Calu3 (cell line): ENCODE measurements at places on chromosomes 6 and 20. TPM values are rescaled to one million over a fixed set of nuclear protein-coding genes. Genes with fewer than 3 reads are reported as not detected.

- H3K27ac ChIP-seq = no peak overlapping the region
- no peak for DNase-seq
- H3K36me3 ChIP-seq = no peaks in the 10 kb centered on the region
- H3K4me1 ChIP-seq = no peaks in the 10 kb centered on the region
- H3K4me3 ChIP-seq = no peak overlapping the region
- H3K27me3 ChIP-seq = peaks cover 67% of the 10 kb centered on the region
Measured at GRCh38 chr6:167237438-167238145, 53.5 kb upstream of the UNC93A start.

GRCh38 chr6:131060311-131060710, 2.7 kb downstream of the EPB41L2 start:
- peaks cover 43% of the 10 kb centered on the region for H3K36me3 ChIP-seq
- peak overlapping the region; percentile 92 for H3K27ac ChIP-seq
- peak overlapping the region; percentile 85 for H3K4me3 ChIP-seq

DNA sequence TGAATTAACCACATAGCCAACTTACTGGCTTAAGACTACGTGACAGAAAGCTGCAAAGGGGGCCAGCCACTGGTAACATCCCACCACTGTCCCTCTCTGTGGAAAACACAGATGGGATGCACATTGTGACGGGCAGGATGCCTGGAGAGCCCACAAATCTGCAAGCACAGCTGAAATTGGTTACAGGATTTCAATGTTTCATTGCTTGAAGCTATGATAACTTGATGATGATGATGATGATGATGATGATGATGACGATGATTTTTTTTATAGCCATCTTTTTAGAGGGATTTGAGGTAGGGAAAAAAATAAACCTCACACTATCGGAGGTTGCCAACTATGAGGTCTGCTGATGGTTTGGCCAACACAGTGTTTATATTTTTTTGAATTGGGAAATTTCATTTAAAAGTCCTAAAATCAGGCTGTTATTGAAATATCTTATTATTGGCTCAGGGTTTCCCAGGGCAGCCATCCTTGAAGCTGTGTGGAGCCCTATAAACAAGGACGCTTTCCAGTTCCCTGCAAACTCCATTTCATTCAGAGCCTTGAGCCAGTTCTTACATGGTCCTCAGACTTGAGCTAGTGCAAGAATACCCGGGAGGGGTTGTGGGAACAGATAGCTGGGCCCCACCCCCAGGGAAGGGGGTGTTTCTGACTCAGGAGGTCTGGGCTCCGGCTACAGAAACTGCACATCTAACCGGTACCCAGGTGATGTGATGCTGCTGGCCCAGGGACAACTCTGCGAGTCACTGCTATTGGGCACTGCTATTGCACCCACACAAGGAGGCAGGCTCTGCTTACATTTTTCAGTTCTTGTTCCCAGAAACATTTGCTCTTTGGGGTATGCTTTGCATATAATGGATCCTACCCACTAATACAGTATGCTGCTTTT, 27.1 kb downstream of the BCAS1 start:
- no peak overlapping the region for H3K4me3 ChIP-seq
- no peaks in the 10 kb centered on the region for H3K4me1 ChIP-seq
- no peaks in the 10 kb centered on the region for H3K36me3 ChIP-seq
- peaks cover 33% of the 10 kb centered on the region for H3K27me3 ChIP-seq
- no peak overlapping the region for H3K27ac ChIP-seq

GRCh38 chr6:126054258-126054702, 67.9 kb downstream of the TRMT11 start:
- H3K27ac ChIP-seq = no peak overlapping the region
- H3K27me3 ChIP-seq = no peaks in the 10 kb centered on the region
- no peaks in the 10 kb centered on the region for H3K4me1 ChIP-seq
- DNase-seq = no peak
- peaks cover 12% of the 10 kb centered on the region for H3K36me3 ChIP-seq
- no peak overlapping the region for H3K4me3 ChIP-seq

- no peak overlapping the region for H3K4me3 ChIP-seq
- H3K27ac ChIP-seq = no peak overlapping the region
- H3K4me1 ChIP-seq = no peaks in the 10 kb centered on the region
- H3K27me3 ChIP-seq = no peaks in the 10 kb centered on the region
- no peaks in the 10 kb centered on the region for H3K36me3 ChIP-seq
Measured at GRCh38 chr6:90044182-90044832, 150.0 kb downstream of the GJA10 start.

DNA sequence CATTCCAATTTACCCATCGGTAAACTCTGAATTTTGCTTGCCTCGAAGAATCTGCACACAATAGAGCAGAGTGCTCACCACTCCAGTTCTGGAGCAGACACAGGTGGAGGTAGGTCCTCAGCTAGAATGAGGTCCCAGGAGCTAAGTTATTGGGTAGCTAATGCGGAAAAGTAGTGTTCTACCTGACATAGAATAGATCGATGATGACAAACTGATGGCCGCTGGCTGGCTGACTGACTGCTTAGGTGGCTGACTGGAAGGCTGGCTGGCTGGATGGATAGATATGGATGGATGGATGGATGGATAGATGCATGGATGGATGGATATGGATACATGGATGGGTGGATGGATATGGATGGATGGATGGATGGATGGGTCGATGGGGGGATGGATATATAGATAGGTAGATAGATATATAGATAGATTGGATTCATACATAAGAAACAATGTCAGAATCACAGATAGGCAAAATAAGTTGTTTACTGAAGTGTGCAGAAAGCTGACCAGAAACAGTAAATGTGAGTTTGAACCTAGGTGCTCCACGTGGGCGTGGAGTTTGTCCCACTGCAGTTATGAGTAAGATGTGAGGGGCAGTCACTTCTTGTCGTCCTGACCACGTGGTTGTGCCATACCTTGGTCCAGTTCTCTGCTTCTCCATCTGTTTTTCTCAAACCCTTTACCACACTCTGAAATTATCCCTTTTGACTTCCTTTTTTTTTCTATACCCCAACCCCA, 62.1 kb downstream of the TBXT start:
- no peak overlapping the region for H3K27ac ChIP-seq
- DNase-seq = no peak
- H3K36me3 ChIP-seq = no peaks in the 10 kb centered on the region
- H3K4me1 ChIP-seq = no peaks in the 10 kb centered on the region
- peaks cover 42% of the 10 kb centered on the region for H3K27me3 ChIP-seq

GRCh38 chr6:165446331-165446730, 136.9 kb upstream of the C6orf118 start:
- H3K36me3 ChIP-seq = no peaks in the 10 kb centered on the region
- no peak overlapping the region for H3K4me3 ChIP-seq
- H3K27me3 ChIP-seq = no peaks in the 10 kb centered on the region

GRCh38 chr6:166618866-166619761, 7.9 kb downstream of the RPS6KA2 start:
- H3K4me3 ChIP-seq = no peak overlapping the region
- peaks cover 48% of the 10 kb centered on the region for H3K4me1 ChIP-seq
- no peaks in the 10 kb centered on the region for H3K27me3 ChIP-seq

DNA sequence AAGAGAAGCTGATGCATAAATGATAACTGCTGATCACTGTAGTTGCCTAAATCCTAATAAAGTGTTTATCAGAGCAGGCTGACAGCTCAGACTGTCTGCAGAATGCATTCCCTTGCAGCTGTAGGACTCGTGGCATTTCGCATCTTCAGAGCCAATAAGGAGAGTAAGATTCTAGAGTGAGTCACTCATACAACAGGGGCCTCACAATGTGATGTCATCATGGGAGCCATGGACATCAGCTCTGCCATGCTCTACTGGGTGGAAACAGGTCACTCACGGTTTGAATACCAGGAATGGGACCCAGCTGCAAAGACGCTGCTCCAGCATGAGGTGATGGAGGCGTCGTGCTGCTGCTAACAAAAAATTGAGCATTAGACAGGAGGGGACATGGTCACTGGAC, 7.4 kb downstream of the FAM209B start:
- no peak for DNase-seq
- no peak overlapping the region for H3K27ac ChIP-seq
- no peak overlapping the region for H3K4me3 ChIP-seq
- H3K4me1 ChIP-seq = no peaks in the 10 kb centered on the region
- H3K36me3 ChIP-seq = no peaks in the 10 kb centered on the region

DNA sequence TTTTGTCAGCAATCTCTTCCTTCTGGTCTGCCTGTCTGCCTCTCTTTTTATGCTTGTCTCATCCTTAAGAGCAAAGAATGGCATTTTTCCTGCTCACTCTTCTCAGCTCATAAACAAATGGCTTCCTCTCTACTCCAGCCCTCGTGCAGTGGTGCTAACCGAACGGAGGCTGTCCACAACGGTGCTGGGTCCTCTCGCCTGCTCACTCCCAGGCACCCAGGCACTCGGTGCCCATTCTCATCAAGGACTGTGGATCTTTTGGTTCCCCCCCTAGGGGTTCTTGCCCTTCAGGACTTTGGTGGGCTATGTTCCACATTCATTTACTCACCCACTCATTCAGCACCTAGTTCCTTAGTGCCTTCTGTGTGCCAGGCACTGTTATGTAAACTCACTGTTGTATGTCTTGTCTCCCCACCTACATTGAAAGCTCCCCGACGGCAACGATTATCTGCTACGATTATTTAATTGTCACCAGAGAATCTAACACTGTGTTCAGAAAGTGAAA, 113.9 kb downstream of the FYN start:
- DNase-seq = no peak
- H3K27me3 ChIP-seq = no peaks in the 10 kb centered on the region
- H3K36me3 ChIP-seq = no peaks in the 10 kb centered on the region
- H3K4me3 ChIP-seq = no peak overlapping the region

DNA sequence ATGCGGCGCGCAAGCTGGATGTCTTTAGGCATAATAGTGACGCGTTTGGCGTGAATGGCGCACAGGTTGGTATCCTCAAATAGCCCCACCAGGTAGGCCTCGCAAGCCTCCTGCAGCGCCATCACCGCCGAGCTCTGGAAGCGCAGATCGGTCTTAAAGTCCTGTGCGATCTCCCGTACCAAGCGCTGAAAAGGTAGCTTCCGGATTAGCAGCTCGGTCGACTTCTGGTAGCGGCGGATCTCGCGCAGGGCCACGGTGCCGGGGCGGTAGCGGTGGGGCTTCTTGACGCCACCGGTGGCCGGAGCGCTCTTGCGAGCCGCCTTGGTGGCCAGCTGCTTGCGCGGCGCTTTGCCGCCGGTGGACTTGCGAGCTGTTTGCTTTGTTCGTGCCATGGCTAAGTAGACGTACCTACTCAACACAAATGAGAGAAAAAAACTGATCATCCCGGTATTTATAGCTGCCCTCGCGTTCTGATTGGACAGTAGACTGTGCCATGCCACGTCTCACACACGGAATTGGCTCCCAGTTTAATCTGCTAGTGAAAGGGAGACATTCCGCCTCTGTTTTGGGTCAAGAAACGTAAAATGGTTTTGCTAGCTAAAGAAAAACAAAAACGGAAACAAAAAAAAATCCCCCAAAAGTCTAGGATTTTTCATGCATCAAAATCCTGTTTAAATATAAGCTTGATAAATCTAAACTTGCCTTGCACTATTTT, 40.1 kb downstream of the OR2B2 start:
- peak overlapping the region; percentile 98 for H3K27ac ChIP-seq
- peak overlapping the region; percentile 74 for H3K4me3 ChIP-seq
- H3K27me3 ChIP-seq = no peaks in the 10 kb centered on the region
- H3K4me1 ChIP-seq = peaks cover 25% of the 10 kb centered on the region

DNA sequence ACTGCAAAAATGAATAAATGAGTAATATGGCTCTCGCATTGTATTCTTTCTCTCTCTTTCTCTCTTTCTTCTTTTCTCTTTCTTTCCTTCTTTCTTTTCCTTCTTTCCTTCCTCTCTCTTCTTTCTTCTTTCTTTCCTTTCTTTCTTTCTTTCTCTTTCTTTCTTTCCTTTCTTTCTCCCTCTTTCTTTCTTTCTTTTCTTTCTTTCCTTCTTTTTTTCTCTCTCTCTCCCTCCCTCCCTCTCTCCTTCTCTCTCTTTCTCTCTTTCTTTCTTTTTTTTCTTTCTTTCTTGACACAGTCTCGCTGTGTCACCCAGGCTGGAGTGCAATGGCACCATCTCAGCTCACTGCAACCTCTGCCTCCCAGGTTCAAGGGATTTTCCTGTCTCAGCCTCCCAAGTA, 20.3 kb upstream of the ELOVL5 start:
- no peaks in the 10 kb centered on the region for H3K36me3 ChIP-seq
- no peak for DNase-seq
- H3K27me3 ChIP-seq = no peaks in the 10 kb centered on the region
- H3K4me3 ChIP-seq = no peak overlapping the region
- peaks cover 12% of the 10 kb centered on the region for H3K4me1 ChIP-seq

GRCh38 chr20:62550087-62550632, 74.4 kb upstream of the GATA5 start:
- no peaks in the 10 kb centered on the region for H3K36me3 ChIP-seq
- no peak for DNase-seq
- H3K27me3 ChIP-seq = peaks cover 93% of the 10 kb centered on the region
- H3K4me3 ChIP-seq = no peak overlapping the region
- no peak overlapping the region for H3K27ac ChIP-seq

DNA sequence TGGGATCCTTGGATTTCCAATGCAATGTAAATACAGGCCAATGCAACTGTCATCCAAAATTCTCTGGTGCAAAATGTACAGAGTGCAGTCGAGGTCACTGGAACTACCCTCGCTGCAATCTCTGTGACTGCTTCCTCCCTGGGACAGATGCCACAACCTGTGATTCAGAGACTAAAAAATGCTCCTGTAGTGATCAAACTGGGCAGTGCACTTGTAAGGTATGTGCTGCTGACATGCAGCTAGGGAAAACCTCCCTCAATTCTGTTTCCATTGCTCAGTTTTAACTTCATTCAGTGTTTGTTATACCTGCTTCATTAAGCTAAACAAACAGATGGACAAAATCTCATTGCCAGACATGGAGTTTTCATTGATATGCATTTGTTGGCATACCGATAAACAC, 397.1 kb downstream of the ARHGAP18 start:
- peak; percentile 42 for DNase-seq
- H3K27me3 ChIP-seq = no peaks in the 10 kb centered on the region
- H3K27ac ChIP-seq = no peak overlapping the region
- H3K36me3 ChIP-seq = no peaks in the 10 kb centered on the region
- no peak overlapping the region for H3K4me3 ChIP-seq

DNA sequence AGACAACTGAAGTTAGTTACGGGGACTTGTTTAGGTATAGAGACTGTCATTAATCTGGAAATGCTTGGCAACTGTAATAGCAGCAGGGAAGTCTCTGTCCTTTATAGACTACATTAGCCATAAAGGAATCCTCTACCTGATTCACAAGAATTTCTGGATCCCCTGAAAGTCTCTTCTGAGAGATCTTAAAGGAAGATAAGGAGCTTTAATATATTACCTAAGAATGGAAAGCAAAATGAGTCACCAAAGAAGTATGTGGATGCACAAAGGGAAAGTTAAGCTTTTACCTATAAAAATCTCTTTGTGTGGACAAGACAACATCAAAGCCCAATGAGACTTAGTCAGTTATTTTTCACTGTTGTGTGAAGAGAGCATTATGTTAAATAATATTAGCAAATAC, 92.2 kb upstream of the RSPO3 start:
- peaks cover 6% of the 10 kb centered on the region for H3K36me3 ChIP-seq
- H3K27ac ChIP-seq = peak overlapping the region; percentile 60
- H3K4me1 ChIP-seq = peaks cover 17% of the 10 kb centered on the region

GRCh38 chr20:5056801-5057599, 55.7 kb upstream of the SLC23A2 start:
- no peak overlapping the region for H3K27ac ChIP-seq
- peak; percentile 43 for DNase-seq
- no peaks in the 10 kb centered on the region for H3K36me3 ChIP-seq

- H3K36me3 ChIP-seq = peaks cover 9% of the 10 kb centered on the region
- peaks cover 53% of the 10 kb centered on the region for H3K27me3 ChIP-seq
- no peak overlapping the region for H3K27ac ChIP-seq
- peaks cover 28% of the 10 kb centered on the region for H3K4me1 ChIP-seq
Measured at GRCh38 chr6:77463861-77464494, 687 bp upstream of the HTR1B start.

Gene BCAS4
- total RNA-seq = 11.3 and 13.5 TPM in 2 replicates

Gene THEMIS
- not detected in 2 replicates for total RNA-seq

Gene TMC2
- not detected in 2 replicates for total RNA-seq

Gene GPR63
- total RNA-seq = 1.3 and 2.7 TPM in 2 replicates

Gene RBBP8NL
- total RNA-seq = 6.2 and 6.4 TPM in 2 replicates
